ENCODE measurements at places on chromosomes 1 and 21. TPM values are rescaled to one million over a fixed set of nuclear protein-coding genes. Genes with fewer than 3 reads are reported as not detected.

LRRC39 gene
- total RNA-seq, result 0.46 TPM

ALX3 gene
- total RNA-seq, result not detected

BCAN gene
- not detected for total RNA-seq

GSTM2 gene
- total RNA-seq, result 33.5 TPM

SF3B4 gene
- 90.2 TPM for total RNA-seq

RPTN gene
- total RNA-seq, result not detected

IFI16 gene
- total RNA-seq, result 300 TPM

DNA sequence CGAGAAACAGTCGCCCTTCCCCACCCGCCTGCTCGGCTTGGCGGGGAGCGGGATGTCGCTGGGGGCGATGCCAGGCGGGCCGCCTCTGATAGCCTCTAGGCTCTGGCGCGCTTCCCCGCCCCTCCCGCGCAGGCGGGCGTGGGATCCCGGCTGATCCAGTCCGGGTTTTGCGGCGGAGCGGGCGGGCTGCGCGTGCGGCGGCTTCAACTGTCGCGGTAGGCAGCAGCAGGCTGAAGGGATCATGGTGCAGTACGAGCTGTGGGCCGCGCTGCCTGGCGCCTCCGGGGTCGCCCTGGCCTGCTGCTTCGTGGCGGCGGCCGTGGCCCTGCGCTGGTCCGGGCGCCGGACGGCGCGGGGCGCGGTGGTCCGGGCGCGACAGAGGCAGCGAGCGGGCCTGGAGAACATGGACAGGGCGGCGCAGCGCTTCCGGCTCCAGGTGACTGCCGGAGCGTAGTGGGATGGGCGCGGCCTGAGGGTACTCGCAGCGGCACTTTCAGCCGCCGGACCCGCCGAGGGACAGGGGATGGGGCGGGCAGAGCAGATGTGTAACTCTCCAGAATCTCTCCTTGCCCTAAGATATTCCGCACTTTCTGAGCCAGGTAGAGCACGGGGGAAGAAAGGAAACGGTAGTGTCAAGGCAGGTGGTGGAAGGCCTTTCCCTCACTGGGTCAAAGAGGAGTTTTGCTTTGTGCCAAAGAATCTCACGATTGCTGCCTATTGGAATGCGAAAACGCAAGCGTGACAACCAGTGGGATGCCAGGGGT, at the start of gene FAAH:
FAAH (plus strand) TSS at position 210 of the 764 bp plus-strand sequence; CDS start at position 242, 32 bp downstream.
- H3K27me3 ChIP-seq, result peaks cover 10% of the 10 kb centered on the region
- peak within 1 kb of the TSS; percentile 69 for H3K4me3 ChIP-seq
- H3K4me1 ChIP-seq, result peaks cover 9% of the 10 kb centered on the region

- peaks cover 69% of the 10 kb centered on the region for H3K36me3 ChIP-seq
- no peak overlapping the region for H3K27ac ChIP-seq
- H3K4me3 ChIP-seq, result no peak overlapping the region
- no peaks in the 10 kb centered on the region for H3K4me1 ChIP-seq
- no peak for DNase-seq
- no peaks in the 10 kb centered on the region for H3K27me3 ChIP-seq
Observed at GRCh38 chr1:39360731-39361130, 130.7 kb upstream of the BMP8A start.

DNA sequence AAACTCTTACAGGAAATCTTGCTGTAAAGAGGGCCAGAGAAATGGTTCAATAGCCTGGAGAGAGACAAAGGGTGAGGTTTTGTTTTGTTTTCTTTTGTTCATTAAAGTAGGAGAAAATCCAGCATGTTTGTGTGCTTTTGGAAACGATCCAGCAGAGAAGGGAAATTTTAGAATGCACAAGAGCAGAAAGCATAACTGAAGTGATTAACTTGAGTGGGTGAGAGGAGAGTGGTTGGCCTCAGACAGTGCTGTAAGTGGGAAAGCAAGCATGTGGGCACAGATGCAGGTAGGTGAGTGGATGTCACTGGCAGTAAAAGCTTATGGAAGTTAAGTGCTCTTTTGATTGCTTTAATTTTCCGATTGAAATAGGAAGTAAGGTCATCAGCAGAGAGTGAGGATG, 50.2 kb downstream of the EEIG2 start:
- no peaks in the 10 kb centered on the region for H3K4me1 ChIP-seq
- H3K27ac ChIP-seq, result no peak overlapping the region
- H3K36me3 ChIP-seq, result peaks cover 3% of the 10 kb centered on the region
- no peak overlapping the region for H3K4me3 ChIP-seq
- H3K27me3 ChIP-seq, result no peaks in the 10 kb centered on the region
- no peak for DNase-seq

GRCh38 chr1:153309441-153309840, 3.3 kb downstream of the PGLYRP3 start:
- no peak overlapping the region for H3K27ac ChIP-seq
- H3K4me1 ChIP-seq, result no peaks in the 10 kb centered on the region
- no peak overlapping the region for H3K4me3 ChIP-seq
- DNase-seq, result no peak

GRCh38 chr1:15758953-15759661, 512 bp downstream of the FBLIM1 start:
- DNase-seq, result no peak
- peaks cover 12% of the 10 kb centered on the region for H3K4me1 ChIP-seq
- no peak overlapping the region for H3K27ac ChIP-seq
- H3K36me3 ChIP-seq, result no peaks in the 10 kb centered on the region

DNA sequence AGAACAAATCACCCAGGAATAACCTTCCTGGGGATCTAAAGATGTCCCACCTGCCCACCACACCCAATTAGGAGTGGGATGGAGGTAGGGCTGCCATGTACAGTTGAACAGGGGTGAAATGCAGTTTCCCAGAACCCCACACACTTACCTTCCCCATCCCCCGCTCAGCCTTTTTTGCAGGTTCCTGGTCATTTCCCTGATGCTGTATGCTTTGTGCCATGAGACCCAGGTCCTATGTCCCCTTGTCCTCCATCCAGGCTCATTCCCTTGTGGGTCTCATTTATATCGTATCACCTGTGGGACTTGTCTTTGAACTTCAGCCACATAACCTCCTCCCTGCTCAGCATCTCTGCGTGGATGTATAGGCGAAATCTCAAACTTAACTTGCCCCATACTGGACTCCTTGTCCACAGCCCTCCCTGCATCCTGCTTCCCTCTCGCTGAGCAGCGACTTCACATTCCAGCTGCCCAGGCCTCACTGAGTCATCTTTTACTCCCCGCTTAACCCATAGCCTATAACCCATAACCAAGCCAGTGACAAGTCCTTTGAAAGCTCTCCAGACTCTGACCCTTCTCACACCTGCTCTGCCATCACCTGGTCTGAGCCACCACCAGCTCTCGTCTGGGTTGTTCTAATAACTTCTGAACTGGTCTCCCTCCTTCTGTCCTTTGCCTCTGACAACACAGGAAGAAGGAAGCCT, 4.7 kb downstream of the LDLRAD2 start:
- H3K27ac ChIP-seq, result no peak overlapping the region
- peaks cover 13% of the 10 kb centered on the region for H3K27me3 ChIP-seq
- no peak overlapping the region for H3K4me3 ChIP-seq
- no peaks in the 10 kb centered on the region for H3K36me3 ChIP-seq
- H3K4me1 ChIP-seq, result peaks cover 8% of the 10 kb centered on the region
- DNase-seq, result no peak

DNA sequence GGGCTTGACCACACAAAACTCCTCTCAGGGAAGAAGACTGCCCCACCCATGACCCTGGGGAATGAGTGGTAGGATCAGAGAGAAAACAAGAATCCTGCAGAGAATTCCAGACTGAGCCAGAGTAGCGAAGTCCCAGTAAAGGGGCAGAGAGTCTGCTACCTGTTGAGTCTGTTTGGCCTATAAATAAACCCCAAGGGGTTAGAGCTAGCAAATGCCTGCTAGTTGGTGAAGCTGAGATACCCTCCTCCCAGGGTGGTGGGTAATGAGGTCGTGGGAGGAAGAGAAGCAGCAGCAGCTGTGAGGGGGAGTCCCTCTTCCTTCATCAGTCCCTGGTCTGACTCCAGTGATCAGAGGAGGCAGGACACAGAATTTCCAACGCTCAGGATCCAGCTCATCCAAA, 2.5 kb downstream of the TRAF3IP3 start:
- no peaks in the 10 kb centered on the region for H3K27me3 ChIP-seq
- peaks cover 82% of the 10 kb centered on the region for H3K36me3 ChIP-seq

DNA sequence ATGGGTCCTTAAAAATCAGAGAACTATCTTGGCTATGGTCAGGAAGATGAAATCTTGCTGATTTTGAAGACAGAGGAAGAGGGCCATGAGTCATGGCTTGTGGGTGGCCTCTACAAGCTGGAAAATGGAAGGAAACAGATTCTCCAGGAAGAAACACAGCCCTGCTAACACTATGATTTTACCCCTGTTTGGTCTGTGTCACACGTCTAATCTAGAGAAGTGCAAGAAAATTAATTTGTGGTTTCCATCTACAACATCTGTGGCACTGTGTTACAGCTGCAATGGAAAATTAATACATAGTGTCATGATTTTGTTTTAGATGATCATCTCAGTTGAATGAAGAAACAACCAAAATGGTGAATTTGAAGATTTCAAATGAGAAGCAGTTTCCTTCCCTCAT, 288.7 kb upstream of the NRIP1 start:
- no peak overlapping the region for H3K4me3 ChIP-seq
- H3K27me3 ChIP-seq, result no peaks in the 10 kb centered on the region
- H3K27ac ChIP-seq, result no peak overlapping the region
- H3K36me3 ChIP-seq, result no peaks in the 10 kb centered on the region

GRCh38 chr1:178418284-178418955, 78.3 kb downstream of the CLEC20A start:
- no peak overlapping the region for H3K4me3 ChIP-seq
- DNase-seq, result no peak
- H3K36me3 ChIP-seq, result no peaks in the 10 kb centered on the region
- no peaks in the 10 kb centered on the region for H3K4me1 ChIP-seq

DNA sequence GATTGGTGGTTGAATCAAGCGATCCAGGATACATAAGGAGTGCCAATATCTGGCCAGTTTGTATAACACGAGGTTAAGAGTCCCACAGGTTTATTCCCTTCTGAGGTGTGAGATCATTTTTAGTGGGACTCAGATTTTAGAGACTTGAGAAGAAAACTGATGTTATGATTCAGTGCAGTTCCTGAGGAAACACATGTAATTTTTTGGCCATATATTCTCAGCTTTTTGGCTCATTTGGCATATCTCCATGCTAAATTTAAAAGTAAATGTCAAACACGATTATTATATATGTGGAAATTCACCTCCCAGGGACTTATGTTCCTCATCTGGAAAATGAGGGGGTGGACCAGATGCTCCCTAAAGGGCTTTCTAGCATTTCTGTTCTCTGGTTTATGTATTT, 39.2 kb upstream of the SERBP1 start:
- H3K4me3 ChIP-seq, result no peak overlapping the region
- H3K36me3 ChIP-seq, result no peaks in the 10 kb centered on the region
- H3K27me3 ChIP-seq, result no peaks in the 10 kb centered on the region

GRCh38 chr1:15684468-15685291, 560 bp downstream of the PLEKHM2 start:
- peak; percentile 42 for DNase-seq
- H3K4me1 ChIP-seq, result peaks cover 47% of the 10 kb centered on the region
- H3K27ac ChIP-seq, result peak overlapping the region; percentile 91
- no peaks in the 10 kb centered on the region for H3K27me3 ChIP-seq
- peak overlapping the region; percentile 85 for H3K4me3 ChIP-seq

- peaks cover 25% of the 10 kb centered on the region for H3K4me1 ChIP-seq
- no peaks in the 10 kb centered on the region for H3K27me3 ChIP-seq
- no peak overlapping the region for H3K27ac ChIP-seq
- H3K36me3 ChIP-seq, result peaks cover 7% of the 10 kb centered on the region
- no peak for DNase-seq
- H3K4me3 ChIP-seq, result no peak overlapping the region
Observed at GRCh38 chr1:231969076-231969475, 342.5 kb downstream of the DISC1 start.

DNA sequence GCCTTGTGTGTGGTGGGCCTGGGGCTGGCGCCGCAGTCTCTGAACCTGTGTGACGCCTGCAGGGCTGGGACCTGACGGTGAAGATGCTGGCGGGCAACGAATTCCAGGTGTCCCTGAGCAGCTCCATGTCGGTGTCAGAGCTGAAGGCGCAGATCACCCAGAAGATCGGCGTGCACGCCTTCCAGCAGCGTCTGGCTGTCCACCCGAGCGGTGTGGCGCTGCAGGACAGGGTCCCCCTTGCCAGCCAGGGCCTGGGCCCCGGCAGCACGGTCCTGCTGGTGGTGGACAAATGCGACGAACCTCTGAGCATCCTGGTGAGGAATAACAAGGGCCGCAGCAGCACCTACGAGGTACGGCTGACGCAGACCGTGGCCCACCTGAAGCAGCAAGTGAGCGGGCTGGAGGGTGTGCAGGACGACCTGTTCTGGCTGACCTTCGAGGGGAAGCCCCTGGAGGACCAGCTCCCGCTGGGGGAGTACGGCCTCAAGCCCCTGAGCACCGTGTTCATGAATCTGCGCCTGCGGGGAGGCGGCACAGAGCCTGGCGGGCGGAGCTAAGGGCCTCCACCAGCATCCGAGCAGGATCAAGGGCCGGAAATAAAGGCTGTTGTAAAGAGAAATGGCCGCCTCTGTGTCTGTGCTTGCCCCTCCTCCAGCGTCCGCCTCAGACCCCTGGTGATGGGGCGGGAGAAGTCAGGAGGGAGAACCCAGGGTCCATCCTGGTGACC, 788 bp downstream of the ISG15 start:
- peak overlapping the region; percentile 94 for H3K27ac ChIP-seq
- H3K4me1 ChIP-seq, result peaks cover 47% of the 10 kb centered on the region
- DNase-seq, result no peak

GRCh38 chr21:46163380-46163779, 8.0 kb upstream of the FTCD start:
- H3K4me3 ChIP-seq, result no peak overlapping the region
- H3K27me3 ChIP-seq, result no peaks in the 10 kb centered on the region
- no peak overlapping the region for H3K27ac ChIP-seq
- no peak for DNase-seq
- no peaks in the 10 kb centered on the region for H3K4me1 ChIP-seq

DNA sequence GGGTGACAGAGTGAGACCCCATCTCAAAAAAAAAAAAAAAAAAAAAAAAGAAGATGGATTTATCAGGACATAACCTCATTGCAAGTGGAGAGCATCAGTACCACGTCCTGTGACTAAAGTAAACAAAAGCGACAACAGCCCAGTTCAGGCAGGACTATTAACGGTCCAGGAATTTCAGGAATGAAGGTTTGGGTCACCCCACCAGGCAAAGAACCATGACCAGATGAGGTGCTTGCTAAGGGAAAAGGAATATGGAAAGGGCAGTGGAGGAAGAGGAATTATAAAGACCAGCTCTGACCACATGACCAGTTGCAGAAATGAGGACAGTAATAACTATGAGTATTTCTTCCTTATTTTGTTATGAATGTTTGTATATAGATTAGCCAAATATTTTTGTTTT, 35.4 kb upstream of the EIF4G3 start:
- peaks cover 1% of the 10 kb centered on the region for H3K4me1 ChIP-seq
- no peak for DNase-seq

- no peak overlapping the region for H3K4me3 ChIP-seq
- H3K4me1 ChIP-seq, result no peaks in the 10 kb centered on the region
- no peak overlapping the region for H3K27ac ChIP-seq
- no peaks in the 10 kb centered on the region for H3K27me3 ChIP-seq
- H3K36me3 ChIP-seq, result peaks cover 34% of the 10 kb centered on the region
- no peak for DNase-seq
Observed at GRCh38 chr1:227574926-227575325, 11.6 kb downstream of the ZNF678 start.

GRCh38 chr1:18324246-18324645, 156.5 kb upstream of the KLHDC7A start:
- H3K27me3 ChIP-seq, result no peaks in the 10 kb centered on the region
- no peak overlapping the region for H3K4me3 ChIP-seq
- no peaks in the 10 kb centered on the region for H3K4me1 ChIP-seq
- no peak overlapping the region for H3K27ac ChIP-seq
- no peak for DNase-seq

- DNase-seq, result no peak
- H3K27me3 ChIP-seq, result no peaks in the 10 kb centered on the region
- H3K27ac ChIP-seq, result no peak overlapping the region
- no peaks in the 10 kb centered on the region for H3K4me1 ChIP-seq
Observed at GRCh38 chr21:19340303-19340702, 936.7 kb upstream of the TMPRSS15 start.
